ENCODE measurements at places on chromosomes 6 and 20. TPM values are rescaled to one million over a fixed set of nuclear protein-coding genes. Genes with fewer than 3 reads are reported as not detected.

- DNase-seq, result no peak
These were observed 53.5 kb upstream of the AKAP12 start for GRCh38 chr6:151186306-151186705.

GRCh38 chr20:61927193-61927825 lies 138.4 kb downstream of the TAF4 start:
- no peak for DNase-seq

DNA sequence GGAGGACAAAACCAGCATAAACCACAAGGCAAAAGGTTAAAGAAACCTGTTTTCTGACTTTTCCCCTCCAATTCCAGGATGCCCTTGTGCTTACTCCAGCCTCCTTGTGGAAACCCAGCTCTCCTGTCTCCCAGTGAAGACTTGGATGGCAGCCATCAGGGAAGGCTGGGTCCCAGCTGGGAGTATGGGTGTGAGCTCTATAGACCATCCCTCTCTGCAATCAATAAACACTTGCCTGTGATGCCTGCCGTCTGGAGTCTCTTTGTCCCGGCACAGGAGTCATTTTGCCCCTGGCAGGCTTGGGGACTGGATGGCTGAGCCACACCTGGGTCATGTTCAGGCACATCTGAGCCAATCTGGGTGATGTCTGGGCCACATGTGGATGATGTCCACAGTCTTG lies 26.6 kb downstream of the BPIFB1 start:
- DNase-seq, result no peak

- no peak for DNase-seq
These were observed 56.1 kb downstream of the RPP40 start for GRCh38 chr6:4947716-4948115.

DNA sequence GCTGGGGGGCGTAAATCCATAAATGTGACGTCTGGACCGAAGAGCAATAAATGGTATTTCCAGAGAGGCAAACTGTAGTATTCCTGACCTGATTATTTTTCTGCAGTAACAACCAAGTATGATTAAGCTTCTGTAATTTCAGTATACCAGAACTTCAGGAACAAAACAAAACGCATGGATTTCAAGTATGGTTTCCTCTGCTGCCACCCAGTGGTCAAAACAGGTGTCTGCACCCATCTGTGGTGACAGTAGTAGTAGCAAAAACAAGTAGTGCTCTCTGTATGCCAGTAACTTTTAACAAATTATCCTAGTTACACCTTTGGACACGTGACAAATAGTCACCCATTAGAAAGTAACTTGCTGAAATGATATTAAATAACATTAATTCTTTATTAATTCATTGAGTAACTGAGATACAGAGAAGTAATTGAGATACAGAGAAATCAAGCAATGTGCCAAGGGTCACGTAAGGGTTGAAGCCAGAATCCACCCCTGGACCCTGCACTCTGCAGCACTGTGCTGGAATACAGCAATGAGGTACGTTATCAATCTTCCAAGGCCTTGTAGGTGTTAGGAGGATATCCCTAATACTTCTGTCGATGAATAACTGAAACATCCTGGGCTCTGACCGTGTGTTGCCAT lies 7.9 kb downstream of the CALHM4 start:
- no peak for DNase-seq

DNA sequence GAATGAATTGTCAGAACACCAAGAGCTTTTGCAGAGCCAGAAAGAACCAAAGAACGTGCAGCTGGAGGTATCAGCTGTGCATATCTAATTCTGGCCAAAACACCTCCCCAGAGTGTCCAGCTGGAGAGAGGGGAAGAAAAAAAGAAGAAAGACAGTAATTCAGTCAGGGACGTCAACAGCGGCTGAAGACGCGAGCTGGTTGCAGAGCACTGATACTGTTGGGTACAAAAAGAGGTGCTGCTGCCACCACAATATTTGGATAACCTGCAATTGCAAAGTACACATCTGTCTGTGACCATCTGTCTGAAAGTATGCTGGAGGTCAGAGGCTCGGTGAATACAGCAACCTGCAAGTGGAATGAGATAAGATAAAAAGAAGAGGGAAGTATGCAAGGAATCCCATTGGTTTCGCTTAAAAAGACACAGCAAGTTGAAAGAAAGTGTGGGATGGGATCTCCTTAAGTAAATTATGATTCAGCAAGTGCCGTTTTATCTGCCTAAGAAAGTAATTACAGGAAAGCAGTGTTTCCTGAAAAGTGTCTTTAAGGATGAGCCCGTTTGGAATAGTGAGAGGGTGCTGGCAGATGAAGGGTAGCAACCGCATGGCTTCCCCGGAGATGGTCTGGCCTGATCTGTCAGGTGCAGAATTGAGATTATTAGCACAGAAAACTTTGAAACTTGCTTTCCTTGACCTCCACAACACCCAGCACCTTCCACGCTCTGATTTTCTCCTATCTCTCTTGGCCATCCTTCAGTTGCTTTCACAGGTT lies 189.9 kb upstream of the PRDM1 start:
- no peak for DNase-seq

DNA sequence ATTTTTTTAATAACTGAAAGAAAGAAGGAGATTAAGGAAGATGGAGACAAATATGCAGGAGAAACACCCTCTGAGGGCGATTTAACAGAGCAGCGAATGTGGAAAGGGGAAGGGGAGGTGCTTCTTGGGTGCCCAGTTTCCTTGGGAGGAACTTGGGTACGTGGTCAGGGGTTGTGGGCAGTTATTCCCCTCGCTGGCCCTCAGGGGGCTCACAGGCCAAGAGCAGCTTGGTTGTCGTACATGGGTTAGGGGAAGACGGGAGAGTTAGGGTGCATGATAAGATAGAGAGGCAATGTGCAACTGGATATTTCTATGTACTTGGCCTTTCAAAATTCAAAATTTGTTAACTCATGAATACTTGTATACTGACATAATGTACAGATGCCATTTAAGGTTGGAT lies 7.0 kb upstream of the TUBB2A start:
- no peak for DNase-seq

- DNase-seq, result no peak
These were observed 536.9 kb downstream of the HACE1 start for GRCh38 chr6:104322841-104323240.

- DNase-seq, result no peak
These were observed 24.3 kb downstream of the EPB41L2 start for GRCh38 chr6:131038597-131039344.

GRCh38 chr6:104955491-104955890 lies 1.4 kb upstream of the LIN28B start:
- DNase-seq, result no peak

DNA sequence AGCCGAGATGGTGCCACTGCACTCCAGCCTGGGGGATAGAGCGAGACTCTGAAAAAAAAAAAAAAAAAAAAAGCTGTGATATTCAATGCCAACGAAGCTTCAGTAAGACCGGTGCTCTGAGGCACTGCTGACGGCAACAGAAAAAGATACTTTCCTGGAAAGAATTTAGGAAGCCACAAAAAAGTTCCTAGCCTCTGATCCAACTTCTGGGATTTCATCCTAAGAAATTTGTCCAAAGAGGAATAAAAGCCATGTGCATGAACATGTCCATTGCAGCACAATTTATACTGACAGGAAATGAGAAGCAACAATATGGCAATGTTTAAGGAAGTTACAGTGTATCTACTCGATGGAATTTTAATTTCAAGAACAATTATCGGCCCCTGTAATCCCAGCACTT lies 24.5 kb upstream of the CARMIL1 start:
- no peak for DNase-seq

- DNase-seq, result no peak
These were observed 21.6 kb upstream of the HDDC2 start for GRCh38 chr6:125323376-125323775.

DNA sequence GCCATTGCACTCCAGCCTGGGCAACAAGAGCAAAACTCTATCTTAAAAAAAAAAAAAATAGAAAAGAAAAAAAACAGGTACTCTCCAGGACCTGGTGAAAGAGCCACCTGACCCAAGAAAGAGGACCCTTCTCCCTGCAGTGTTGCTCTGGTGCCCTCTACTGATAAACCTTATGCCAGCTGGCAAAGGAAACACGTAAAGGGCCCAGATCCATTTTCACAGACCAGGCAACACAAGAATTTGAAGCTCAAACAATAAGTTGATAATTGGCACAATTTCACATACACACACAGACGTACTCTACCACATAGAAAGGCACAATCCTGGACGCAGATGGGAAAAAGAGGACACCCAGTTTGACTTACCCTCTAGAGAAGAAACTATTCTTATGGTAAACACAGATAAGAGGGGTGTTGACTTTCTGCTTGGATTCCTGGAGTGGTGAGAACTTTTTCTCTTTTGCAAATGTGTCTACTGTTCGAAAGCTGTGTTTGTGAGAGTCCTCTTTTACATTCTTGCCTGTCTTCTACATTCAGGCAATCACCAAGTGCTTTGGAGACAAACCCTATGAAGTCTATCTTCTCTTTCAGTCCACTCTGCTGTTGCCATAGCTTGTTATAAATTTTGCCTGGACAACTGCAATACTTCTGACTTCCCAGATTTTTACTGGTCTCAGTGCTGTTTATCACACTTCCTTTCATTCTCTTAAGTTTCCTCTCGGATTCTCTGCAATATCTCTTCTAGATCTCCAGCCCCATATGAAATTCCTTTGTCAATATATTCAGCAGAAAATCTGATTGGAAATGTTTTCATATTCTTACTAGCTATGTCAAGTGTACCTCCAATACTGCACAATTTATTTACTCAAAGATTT lies 6.4 kb upstream of the SNRPB start:
- DNase-seq, result no peak

GRCh38 chr6:32244270-32244669 lies 20.4 kb upstream of the NOTCH4 start:
- DNase-seq, result no peak

DNA sequence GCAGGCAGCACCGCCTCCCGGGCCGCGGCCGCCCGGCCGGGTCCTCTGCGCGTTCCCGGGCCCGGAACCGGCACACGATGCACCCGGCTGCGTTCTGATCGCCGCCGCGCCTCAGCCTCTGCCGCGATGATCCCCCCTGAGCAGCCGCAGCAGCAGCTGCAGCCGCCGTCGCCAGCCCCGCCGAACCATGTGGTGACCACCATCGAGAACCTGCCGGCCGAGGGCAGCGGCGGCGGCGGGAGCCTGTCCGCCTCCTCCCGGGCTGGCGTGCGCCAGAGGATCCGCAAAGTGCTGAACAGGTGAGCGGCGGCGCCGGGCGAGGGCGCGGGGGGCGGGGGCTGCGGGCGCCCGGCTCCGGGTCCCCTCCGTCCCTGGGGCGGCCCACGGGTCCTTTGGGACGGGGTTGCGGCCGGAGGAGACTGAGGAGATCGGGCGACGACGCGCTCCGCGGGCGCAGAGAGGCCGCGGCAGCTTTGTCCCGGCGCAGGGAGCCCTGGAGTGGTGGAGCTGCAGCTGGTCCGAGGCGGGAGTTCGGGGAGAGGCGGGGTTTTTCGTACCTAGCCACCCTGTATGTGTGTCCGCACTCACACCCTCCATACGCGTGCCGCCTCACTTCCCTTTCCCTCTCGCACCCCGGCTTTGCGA lies 659 bp downstream of the SLC35F1 start:
- DNase-seq, result no peak

GRCh38 chr20:24943731-24944130 lies 5.3 kb upstream of the CST7 start:
- no peak for DNase-seq

- no peak for DNase-seq
These were observed 105.7 kb upstream of the KCNK16 start for GRCh38 chr6:39428152-39428551.

- DNase-seq, result no peak
These were observed 142.9 kb downstream of the MYB start for GRCh38 chr6:135323979-135324378.

DNA sequence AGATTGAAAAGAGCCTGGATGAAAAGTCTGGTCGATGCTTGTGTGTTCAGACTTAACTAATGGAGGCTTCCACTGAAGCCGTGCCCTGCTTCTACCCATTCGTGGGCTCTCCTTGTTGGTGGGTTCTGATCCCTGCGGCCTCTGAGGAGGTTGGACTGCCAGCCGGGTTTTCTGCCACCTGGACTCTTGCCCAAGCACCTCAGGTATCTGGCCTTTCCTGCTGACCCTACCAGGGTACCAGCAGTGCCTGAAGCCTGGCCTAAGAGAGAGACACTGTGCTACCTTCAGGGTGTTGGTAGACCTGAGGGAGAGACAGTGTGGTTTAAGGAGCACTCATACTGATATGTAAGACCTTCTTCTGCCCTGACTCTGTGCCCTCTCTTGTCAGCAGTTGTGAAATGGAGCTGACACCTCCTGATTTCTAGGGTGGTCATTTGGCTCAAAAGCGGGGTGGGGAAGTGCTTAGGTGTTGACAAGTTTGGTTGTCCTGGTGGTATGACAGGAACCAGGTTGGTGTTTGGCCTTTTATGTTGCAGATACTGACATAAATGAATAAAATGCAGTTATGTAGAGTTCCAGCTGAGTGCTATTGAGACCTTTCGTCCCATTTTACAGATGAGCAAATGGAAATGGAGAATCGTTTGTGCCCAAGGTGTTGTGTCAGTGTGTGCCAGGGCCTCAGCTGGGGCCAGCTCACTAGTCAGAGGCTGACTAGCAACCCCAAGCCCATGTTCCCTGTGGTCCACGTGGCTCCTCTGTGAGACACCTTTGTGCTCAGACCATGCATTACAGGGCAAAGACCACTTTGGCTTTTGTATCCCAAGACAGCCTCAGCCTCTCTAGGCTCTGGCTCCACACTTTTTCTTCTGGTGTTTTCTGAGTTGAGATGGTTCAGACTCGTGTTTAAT lies 3.1 kb downstream of the PLCG1 start:
- no peak for DNase-seq

- no peak for DNase-seq
These were observed 80.2 kb upstream of the SLC2A12 start for GRCh38 chr6:134132494-134133141.

GRCh38 chr20:46772901-46773300 lies 63.5 kb downstream of the SLC2A10 start:
- no peak for DNase-seq

- no peak for DNase-seq
These were observed 2.9 kb downstream of the RIPOR2 start for GRCh38 chr6:24932832-24933231.

GRCh38 chr20:33438481-33438880 lies 5.1 kb downstream of the SNTA1 start:
- DNase-seq, result no peak

Gene VEGFA
- total RNA-seq, result 29.5 TPM

Gene ACSS2
- total RNA-seq, result 36.5 TPM

Gene POM121L2
- total RNA-seq, result not detected

Gene RIPPLY2
- total RNA-seq, result not detected

Gene GPX5
- not detected for total RNA-seq

Gene ME1
- total RNA-seq, result 9.8 TPM

Gene COL21A1
- total RNA-seq, result not detected

Gene FHL5
- total RNA-seq, result not detected

Gene CUL7
- total RNA-seq, result 15.6 TPM

Gene MUC21
- total RNA-seq, result not detected

Gene AGPAT4
- total RNA-seq, result 1.6 TPM

Gene DLL1
- total RNA-seq, result 0.88 TPM

Gene RALGAPA2
- 29.4 TPM for total RNA-seq

Gene OTOR
- total RNA-seq, result not detected
